ENCODE measurements at places on chromosomes 5 and 9.

DNA sequence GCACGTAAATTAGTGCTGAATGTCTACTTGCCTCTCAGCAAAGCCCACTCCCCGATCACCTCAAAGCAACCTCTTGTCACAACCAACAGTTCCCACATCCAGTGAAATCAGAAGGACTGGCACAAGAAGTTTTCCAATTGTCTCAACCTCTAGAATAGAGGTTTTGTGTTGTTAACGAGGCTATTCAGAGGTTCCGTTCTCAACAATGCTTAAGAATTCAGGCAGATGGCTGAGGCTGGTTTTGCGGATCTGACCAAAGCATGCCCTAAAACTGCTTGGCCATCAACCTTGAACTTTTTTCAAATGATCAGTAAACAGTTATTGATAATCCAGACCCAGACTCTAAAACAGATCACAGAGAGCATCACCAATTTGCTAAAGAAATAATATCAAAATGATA, 52.9 kb downstream of the MAPKAP1 start:
- DNase-seq, result no peak

DNA sequence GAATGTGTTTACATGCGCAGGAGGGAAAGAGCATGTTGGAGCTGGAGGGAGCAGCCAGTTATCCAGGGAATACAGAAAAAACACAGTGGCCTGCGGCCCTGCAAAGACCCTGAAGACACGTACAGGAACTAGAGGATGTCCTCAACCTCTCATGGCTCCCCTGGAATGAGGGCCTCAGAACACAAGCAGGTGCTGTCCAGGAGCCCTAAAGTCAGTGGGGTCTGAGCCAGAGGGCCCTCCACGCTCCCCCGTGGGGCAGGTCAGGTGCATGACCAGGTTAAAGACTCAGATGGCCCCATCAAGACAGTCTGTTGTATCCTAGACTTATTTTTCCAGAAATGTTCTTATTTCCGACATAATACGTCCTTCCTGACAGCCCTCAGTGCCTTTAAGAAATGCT, 106.9 kb downstream of the ROR2 start:
- DNase-seq, result no peak

DNA sequence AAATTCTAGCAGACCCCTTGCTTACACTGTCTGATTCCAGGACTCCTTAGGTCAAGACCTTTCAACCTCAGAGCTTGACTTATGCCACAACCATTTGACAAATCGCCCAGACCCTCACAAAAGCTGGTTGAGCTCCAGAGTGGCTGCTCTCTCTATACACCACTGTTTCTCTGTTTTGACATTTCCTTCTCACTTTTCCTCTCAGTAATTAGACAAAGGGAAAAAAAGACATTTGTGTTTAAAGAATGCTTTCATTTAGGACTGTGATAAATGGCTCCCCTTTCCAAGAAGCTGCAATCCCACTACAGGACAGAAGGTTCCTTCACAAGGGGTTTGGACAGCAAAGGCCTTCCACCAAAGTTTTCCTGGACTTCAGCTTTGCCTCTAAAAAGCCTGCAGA, 601.3 kb downstream of the NR2F1-AS1 start:
- DNase-seq, result no peak

DNA sequence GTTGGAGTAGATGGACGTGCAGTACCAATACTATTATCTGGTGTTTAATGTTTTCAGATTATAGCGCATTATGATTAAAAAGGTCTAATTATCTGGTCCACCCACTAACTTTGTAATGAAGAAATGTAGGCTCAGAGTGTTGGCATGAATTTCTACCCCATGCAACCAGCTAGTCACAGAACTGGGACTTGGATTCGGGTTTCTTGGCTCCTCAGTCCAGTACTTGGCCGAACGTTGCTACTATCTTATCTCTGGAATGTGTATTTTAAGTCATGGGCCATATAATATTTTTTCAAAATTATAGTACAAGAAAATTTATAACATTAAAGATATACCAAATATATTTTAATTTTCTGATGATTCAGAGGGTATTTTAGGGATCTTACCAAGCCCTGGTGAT, 657.5 kb upstream of the DMAC1 start:
- DNase-seq, result no peak

DNA sequence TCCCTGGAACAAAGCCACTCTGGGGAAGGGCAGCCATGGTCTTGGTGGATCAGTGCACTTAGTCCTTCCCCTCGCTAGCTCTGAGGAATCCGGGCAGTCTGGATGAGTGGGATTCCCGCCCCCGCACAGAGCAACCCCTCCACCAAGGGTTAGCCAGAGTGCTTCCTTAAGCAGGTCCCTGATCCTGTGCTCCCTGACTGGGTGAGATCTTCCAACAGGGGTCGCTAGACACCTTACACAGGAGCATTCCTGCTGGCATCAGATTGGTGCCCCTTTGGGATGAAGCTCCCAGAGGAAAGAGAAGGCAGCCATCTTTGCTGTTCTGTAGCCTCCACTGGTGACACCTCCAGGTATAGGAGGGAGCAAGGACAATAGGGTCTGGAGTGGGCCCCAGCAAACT, 228.8 kb downstream of the AP3B1 start:
- DNase-seq, result no peak

DNA sequence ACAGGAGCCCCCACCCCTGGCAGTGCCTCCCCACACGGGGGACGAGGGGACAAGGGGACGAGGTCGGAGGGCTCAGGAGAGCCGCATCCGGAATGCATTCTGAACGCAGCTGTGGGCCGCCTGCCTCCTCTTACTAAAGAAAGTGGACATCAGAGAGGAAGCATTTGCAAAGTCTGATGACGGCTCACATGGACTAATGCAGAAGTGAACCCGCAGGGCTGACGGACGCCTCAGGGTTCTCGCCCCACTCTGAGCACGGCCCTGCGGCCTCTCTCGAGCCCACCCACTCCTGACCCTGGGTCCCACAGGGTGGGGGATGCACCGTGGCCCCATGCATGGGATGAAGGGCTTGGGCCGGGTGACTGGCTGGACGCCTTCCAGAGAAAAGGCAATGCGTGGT, 5.9 kb downstream of the LPCAT1 start:
- DNase-seq, result no peak

GRCh38 chr9:18361646-18362045, 112.3 kb upstream of the ADAMTSL1 start:
- DNase-seq, result no peak

GRCh38 chr5:88702332-88702731, 180.7 kb downstream of the MEF2C start:
- DNase-seq, result no peak

- no peak for DNase-seq
These were observed 1712.5 kb upstream of the C9orf72 start for GRCh38 chr9:29285818-29286217.

- no peak for DNase-seq
These were observed 8.9 kb downstream of the AGXT2 start for GRCh38 chr5:35038891-35039290.

DNA sequence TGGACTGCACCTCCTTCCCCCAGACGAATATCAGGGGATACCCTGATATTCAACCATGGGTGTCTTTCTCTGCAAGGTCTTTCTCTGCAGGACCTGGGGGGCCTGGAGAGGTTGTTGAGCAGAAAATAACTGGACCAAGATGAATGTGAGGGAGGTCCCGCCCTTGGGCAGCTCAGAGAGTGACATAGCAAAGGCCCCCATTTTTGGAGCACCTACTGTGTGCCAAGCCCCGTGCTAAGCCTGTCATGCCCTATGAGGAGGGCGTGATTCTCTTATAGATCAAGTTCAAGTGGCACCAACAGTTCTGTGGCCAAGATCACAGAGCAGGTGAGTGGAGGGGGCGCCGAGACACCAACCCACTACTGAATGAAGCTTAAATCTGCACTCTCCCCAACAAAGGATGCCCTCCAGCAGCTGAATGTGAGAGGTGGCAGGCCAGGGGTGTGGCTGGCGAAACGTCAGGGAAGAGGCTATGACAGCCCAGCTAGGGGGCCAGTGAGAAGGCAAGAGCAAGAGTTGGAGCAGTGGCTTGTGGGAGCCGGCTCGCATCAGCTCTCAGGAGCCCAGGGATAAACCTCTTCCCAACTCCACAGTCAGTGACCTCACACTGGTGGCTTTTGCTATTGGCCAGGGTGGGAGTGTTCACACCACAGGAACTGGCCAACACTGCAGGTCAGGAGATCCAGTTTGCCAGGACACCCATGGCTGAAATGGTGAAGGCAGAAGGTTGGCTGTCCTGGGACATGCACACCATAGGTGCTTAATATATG, 5.3 kb downstream of the SARDH start:
- DNase-seq, result no peak

DNA sequence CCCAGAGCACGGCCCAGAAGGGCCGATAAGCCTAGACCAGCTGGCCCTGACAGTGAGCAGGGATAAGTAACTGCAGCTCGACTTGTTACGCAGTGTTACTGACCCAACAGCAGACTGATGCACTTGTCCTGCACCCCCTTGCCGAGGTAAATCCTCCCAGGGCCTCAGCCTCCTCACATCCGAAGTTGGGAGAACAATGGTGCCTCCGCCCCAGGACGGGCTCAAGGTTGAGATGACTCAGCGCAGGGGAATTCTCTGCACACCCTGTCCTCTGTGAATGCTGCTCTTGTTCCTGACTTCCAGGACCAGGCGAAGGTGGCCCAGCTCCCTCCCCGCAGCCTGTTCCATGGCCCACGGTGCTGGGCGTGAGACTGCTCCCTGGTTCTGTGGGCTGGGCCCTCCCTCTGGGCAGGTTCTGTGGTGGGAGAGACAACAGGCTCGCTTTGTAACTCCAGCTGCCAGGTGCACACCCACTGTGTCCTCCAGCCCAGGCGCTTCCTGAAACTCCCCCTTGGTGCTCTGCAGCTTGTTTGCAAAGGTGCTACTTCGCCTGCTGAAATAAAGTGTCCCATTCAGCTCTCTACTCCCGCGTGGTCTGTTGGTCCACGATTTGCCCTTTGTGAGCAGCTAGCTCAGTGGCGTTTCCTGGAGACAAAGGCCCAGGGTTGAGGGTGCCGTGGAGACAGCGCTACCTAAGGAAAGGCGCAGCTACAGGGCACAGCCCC, 40.1 kb upstream of the SLC6A19 start:
- DNase-seq, result no peak

- no peak for DNase-seq
These were observed 3.9 kb upstream of the FKTN start for GRCh38 chr9:105554042-105554441.

- DNase-seq, result no peak
These were observed 63.1 kb downstream of the ADAMTS6 start for GRCh38 chr5:65418661-65419060.

DNA sequence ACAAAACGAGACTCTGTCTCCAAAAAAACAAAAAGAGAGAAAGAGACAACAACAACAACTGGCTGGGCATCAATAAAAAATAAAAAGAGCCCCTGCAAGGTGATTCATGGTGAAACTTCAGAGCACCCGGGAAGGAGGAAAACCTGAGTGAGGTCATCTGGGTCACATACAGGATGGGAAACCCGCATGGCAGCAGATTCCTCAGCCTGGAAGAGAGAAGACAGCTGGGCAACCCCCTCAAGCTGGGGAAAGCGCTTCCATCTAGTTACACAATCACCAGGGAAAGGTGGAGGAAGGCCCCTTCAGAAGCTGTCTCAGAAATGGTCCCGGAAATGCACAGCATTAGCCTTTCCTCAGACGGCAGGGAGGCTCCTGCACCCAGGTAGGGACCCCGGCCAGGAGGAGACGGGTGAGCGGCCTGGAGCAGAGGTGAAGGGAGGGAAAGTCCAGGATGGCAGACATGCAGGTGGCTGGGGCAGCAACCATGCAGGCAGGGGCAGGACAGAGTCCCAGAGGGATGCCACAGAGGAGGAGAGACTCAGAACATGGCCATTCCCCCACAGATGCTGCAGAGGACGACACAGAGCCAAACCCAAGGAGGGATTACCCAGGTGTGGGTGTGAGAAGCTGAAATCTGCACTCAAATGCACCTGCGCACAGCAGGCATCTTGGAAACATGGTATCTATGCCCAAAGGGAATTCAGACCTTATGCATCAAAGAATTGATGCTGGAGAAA, 29.4 kb downstream of the CAMSAP1 start:
- no peak for DNase-seq

DNA sequence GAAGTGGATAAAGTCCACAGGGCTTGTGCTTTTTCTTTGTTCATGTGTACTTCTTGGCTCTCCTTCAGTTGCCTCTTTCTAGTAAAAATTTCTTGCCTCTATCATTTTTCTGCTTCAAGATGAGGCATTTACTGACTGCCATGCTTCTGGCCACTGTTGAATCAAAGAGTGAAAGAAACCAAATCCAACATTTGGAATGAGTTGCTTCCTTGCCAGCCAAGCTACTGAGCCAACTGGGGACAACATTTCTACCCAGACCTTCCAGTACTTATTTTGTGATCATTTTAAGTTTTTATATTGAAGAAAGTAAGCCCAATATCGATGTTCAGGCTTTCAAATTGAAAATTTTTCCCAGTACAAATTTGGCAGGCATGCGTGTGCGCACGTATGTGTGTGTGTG, 73.2 kb downstream of the SNCAIP start:
- no peak for DNase-seq

- no peak for DNase-seq
These were observed 73.4 kb downstream of the FOXD1 start for GRCh38 chr5:73375191-73375545.

DNA sequence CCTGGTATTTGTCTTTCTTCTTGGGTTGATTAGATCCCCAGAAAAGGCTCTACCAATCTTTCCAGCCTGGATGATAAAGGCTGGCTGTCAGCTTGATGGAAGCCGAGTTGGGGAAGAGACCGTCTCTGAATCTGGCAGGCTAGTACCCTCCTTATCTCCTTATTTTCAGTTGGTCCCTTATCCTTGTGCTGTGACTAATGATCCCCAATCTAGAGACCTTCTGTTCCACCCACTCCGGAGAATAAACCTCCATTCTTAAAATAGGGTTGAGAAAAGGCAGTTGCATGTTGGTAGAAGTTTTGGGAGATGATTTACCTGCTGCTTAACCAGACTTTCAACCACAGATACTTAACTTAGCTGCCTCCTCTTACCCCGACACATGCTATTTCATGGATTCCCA, 52.3 kb downstream of the PRKACG start:
- no peak for DNase-seq

DNA sequence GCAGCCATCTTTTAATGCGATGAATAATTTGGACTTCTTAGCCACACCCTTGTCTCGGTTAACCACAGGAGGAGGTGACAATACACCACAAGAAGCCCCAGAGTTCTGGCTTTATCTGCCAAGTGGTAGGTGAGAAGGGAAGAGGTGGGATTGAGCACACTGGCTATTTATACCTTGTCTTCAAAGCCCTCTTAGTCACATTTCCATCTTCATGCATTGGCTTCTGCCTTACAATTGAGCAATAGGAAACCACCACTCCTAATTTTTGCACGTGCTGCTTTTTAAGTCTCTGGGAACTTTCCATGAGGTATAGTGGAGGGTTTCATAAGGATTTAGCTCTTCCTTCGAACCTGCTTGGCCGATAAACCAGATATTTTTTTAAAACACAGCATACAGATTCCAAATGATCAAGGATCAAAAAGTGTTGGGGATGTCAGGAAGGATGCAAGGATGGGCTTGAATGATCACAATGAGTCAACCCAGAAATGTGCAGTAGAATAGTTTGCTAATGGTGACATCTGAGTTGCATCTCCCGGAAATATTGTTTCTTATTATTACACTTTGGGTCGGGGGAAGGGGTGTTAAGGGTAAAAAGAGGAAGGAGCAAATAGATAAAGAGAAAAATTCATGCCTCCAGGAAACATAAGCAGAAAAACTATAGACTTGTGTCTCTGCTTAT, 25.5 kb downstream of the PLAC8L1 start:
- no peak for DNase-seq

GRCh38 chr9:92310562-92310961, 14.6 kb downstream of the NOL8 start:
- no peak for DNase-seq

GRCh38 chr9:14345354-14346230, 31.7 kb upstream of the NFIB start:
- DNase-seq, result no peak
